ENCODE measurements at places on chromosomes 3 and 15.

DNA sequence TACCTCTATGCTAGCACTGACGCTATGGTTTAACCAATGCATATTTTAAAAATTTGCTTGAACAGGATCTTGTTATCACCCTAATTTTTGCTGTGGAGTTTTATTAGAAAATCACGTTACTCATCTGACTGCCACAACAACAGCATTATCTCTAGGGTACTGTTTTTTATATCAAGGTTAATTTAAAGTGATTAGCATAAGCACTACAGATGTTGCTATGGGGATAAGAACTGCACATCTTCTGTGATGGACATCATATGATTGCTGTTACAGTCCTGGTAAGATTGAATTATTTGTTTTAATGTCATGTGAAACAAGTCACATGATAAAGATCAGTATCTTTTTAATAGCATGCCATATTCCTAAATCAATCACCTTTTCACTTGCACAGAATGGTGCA lies 492.2 kb upstream of the ROBO2 start:
- no peak for DNase-seq

DNA sequence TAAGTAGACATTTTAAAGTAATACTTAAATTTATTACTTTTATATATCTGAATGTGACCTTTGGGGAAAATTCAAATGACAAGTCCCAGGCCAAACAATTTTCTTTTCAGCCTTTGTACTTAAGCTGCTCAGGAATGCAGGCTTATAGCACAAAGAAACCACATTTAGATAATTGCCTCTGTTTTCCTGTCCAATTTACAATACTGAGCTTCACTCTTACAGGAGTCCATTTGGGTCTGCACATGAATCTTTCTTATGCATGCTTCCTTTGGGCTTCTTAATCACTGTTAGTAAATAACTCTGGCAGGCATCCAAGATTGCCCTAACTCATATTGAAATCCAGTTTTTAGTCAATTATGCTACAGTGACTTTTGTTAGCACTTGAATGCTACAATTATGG lies 459.4 kb upstream of the TGFBR2 start:
- DNase-seq, result no peak

DNA sequence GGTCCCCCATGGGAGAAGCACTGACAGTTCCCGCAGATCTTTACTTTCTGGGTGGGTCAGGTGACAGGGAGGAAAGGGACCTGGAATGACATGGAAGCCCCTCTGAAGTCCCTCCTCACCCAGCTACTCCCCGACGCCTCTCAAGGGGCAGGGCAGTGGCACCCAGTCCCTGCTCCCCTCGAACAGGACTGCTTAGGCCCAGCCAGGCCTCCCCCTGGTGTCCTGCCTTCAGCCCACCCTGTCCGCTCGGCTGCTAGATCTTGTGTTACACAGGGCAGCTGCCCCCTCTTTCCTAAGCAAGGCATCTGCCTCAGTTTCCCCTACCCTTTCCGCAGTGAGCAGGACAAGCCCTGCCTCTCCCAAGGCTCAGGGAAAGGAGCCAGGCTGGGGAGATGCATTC lies 226.5 kb downstream of the XXYLT1 start:
- DNase-seq, result no peak

GRCh38 chr15:25504307-25504706 lies 65.5 kb upstream of the UBE3A start:
- DNase-seq, result no peak

DNA sequence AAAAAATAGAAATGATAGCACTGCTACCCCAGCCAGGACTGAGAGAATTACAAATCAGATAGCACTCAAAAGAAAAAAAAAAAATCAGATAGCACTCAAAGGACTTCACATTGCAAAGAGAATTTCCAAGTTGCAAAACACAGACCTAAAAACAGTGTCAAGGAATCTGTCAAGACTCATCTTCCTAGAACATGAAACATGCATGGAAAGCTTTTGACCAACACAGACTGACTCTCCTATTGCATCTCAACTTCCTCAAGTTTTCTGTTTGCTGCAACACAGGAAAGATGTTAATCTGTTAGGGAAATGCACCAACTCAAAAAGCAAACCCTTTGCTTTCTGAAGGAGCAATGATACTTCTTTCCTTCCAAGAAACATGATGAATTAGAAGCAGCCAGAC lies 42.3 kb downstream of the RAB27A start:
- DNase-seq, result no peak

DNA sequence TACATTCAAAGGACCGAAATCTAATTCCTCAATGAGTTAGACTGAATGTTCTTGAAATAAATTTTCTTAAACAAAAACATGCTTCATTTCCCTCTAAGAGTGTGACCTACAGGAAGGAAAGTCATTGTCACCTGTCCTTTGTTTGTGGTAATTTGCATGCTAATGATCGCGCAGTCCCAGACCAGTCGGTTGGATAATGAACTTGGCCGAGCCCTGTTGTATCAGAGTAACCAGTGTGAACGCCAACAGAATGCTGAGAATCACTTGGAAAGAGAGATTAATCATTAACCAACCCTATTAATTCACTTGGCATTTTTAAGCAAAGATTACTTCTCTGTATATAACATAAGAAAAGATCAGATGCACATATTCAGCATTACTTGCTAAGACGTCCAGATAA lies 8.1 kb upstream of the ARNT2 start:
- DNase-seq, result no peak
